ENCODE measurements at places on chromosomes 1 and 21.
A peak's percentile ranks its signal among the peaks of the same experiment; 100 is the strongest.

DNA sequence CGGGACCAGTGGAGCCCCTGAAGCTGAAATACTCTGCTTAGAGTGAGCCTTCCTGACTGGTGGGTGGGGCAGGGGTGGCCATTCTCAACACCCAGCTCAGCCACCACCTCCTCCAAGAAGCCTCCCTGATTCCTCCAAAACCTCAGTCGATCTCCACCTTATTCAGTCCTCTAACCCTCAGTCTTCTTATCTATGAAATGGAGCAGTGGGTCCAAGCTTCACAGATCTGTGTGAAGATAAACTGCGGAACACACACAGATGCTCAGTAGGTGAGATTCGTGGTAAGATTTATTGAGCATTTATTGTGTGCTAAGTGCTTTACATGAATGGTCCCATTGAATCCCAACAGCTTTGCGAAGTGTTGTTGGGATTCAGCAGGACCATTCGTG, 93.1 kb upstream of the RUNX3 start:
- DNase-seq: no peak

DNA sequence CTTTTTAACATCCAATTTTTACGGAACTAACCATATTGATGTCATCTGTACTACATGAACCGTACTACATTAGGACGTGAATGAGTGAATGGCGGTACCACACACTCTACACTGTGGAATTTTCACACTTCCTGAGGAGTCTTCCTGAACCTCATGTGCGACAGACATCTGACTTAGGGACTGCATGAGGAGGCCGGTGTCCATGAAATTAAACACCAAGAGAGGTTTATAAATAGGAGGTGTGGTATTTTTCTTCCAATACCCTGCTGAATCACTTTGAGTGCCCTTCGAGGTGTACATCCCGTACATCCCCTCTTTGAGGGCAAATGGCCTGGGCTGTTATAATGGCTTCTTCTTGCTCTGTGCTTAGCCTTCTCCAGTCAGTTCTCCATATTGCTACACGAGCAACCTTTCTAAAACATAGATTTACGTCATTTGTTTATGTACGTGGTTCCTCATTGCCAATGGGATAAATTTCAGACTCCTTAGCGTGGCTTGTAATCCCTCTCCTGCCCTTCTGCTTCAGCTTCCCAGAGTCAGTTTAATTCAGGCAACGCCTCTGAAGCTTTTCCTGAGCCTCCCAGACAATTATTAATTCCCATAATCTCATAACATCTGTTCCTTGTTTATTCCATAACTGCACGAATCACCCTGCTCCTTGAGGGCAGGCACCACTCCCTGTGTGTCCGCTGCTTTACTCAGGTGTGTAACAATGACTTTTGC, 9.4 kb downstream of the ST3GAL3 start:
- DNase-seq: no peak

DNA sequence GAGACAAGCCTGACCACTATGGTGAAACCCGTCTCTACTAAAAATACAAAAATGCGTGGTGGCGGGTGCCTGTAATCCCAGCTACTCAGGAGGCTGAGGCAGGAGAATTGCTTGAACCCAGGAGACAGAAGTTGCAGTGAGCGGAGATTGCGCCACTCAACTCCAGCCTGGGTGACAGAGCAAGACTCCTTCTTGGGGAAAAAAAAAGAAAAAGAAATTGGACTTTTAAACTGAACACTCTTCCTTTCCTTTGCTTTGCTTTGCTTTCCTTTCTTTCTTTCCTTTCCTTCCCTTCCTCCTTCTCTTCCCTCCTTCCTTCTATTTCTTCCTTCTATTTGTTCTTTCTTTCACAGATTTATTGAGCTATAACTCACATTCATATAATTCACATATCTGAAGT, 43.3 kb upstream of the PUM1 start:
- no peak for DNase-seq

DNA sequence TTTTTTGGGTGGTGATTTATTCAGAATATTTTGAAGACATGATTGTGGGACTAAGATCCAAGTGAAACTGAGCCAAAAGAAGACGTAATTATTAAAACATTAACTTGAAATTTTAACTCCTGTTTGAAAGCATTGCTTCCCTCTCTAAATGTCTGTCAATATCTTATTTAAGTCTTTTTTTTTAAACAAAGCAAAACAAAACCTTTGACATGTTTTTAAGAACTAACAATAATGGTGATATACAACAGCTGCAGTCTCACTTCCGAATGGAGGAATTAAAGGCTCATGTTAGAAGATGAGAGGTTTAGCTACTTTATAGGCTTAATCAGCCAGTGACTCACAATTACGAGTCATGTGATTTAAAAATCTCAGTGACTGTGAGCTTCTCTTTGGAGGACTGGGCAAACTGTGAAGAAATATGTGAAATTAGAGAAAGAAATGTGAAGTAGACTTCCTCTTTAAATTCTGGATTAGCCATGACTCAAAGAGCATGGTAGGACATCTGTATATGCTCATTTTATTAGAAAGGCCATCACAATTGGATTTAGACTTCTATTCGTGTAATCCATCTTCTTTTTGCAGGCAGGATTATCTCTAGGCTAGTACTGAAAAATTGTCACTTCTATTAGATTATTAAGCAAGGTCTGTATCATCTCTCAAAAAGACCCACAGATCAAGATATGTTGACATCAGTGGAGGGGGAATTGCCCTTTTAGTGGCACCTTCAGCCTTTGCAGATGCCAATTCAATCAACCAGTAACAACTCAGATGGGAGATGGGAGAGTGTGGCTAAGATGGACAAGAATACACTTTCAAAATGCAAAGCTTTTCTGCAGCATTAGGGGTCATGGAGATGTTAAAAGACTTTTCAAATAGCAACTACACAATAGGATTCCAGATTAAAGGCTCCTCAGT, 28.7 kb downstream of the KCNA3 start:
- DNase-seq: peak; percentile 79

- peak; percentile 48 for DNase-seq
These were observed 16.3 kb upstream of the ACKR1 start for GRCh38 chr1:159188375-159188788.

DNA sequence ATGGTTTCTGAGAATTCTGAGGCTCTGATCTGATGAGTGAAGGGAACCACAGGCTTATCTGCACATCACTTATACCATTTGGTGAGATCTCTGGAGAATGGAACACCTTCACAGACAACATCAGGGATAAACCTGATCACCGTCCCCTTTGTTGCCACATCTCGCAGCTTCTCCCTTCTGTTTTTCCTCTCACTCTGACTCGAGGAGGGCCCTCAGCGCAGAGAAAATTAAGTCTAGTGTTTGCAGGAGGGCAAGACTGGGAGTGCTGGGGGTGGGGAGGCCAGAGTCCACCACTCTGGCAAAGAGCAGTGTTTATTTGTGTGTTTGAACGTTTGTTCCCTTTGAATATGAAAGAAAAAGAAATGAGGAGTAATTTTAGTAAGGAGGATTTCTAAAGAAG, 29.0 kb upstream of the BATF3 start:
- no peak for DNase-seq

DNA sequence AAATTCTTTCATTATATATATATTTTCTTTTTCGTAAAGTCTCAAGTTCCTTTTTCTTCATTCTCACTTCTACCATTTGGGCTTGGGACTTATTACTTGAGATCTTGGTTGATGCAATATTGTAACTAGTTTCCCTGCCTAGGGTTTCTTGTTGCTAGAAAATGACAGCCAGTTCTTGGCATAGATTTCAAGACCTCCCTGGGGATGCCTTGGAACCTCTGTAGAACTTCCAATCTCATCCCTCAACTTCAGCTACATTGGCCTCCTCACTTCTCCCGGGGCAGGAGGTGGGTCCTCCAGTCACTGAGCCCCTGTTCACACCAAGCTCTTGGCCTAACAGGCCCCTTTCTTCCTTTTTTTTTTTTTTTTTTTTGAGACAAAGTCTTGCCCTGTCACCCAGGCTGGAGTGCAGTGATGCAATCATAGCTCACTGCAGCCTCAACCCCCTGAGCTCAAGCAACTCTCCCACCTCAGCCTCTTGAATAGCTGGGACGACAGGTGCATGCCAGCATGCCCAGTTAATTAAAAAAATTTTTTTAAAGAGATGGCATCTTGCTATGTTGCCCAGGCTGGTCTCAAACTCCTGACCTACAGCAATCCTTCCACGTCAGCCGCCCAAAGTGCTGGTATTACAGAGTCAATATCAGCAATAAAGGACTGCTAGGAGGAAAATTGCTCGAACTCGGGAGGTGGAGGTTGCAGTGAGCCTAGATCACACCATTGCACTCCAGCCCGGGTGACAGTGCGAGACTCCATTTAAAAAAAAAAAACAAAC, 33.1 kb downstream of the MAP3K7CL start:
- peak; percentile 44 for DNase-seq

All from GM23248 (cell line).